ENCODE measurements at places on chromosomes 1 and 21.

DNA sequence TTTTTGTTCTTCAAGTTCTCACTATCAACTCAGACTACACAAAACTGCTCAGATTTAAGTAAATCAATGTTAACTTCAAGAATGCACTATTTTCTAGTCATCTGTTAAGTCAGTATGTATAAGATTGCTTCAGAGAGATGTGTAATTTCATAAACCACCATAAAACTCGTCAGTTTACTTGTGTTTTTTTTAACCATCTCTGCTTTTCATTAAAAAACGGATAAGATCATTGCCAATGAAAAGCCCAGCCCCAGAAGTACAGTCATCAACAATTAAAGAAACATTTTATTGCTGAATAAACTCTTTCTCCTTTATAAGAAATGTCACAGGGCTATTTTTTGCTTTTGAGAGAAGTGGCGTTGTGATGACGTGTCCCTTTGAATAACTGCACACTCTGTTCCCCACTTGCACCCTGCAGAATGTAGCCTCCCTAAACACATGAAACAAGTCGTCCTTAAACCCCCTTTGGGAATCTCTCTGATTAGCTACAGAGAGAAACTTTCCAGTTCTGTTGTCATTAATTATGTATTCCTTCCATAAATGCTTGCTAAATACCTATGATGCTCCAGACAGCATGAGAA lies 202.7 kb upstream of the FOXD3 start:
- no peak for DNase-seq

GRCh38 chr1:183065168-183065706 lies 42.0 kb downstream of the LAMC1 start:
- DNase-seq, result no peak

- no peak for DNase-seq
These were observed 87.7 kb downstream of the KCNJ6 start for GRCh38 chr21:37828556-37828955.

- no peak for DNase-seq
These were observed 33.3 kb downstream of the RGL1 start for GRCh38 chr1:183838221-183838620.

DNA sequence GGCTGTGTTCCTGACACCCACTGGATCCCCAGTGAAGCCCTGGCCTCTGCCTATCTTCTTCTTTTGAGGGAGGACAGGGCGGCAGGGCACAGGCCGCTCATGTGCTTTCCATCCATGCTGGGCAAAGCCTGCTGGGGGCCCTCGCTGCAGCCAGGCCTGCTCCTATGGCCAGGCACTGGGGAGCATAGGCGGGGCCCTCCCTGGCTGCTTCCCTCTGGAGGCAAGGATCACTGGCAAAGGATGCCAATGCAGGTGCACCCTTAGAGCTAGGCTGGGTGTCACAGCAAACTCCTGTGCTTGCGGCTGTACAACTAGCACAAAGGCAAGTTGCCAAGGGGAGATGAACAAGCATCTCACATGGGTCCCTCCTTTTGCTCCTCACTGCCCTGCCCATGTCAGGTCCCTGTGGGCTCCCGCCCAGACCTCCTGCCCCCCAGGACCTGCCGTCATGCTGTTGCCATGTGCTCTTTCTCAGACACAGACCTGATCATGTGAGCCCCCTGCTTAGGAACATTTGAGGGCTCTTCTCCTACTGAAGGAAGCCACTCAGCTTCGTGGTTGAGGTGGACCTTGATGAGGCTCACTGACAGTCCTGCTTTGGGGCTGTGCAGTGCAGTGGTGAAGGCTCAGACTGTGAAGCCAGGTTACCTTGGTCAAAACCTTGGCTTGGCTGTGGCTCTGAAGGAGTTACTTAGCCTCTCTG lies 393.6 kb downstream of the PTPRU start:
- no peak for DNase-seq

GRCh38 chr1:40772146-40772955 lies 11.2 kb upstream of the KCNQ4 start:
- no peak for DNase-seq

DNA sequence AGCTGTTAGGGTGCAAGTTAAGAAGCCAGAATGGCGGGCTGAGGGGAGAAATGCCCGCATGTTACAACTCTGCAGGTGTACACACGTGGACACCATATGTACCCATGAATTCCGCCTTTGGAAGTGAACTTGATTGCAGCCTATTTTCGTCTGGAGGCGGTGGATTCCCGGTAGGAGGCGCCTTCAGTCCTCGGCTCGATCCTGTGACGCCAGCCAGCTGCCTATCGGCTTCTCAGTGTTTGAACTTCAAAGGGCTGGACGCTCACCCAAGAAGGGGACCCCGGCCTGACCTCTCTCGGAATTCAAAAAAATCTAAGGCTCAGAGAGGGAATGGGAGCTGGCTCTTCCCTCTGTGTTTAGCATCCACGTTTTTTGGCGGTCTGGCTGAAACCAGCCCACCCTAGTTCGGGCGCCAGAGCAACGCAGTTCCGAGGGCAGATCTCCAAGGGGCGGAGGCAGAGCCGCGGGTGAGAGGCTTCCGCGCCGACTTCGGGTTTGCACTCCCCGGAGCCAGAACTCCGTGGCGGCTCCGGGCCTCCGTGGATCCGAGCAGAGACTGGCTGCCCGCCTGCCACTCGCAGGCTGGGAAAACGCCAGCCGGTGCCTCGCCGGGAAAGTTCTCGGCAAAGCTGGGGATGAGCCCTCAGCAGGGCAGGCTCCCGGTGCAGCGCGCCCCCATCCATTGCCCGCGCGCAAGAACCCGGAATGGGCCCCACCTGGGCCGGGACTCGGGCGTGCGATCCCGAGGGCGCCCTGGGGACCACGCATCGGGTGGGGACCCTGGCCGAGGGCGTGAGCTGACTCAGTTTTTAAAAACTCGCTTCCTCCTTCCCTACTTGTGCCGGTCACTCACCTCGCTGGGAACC lies 996 bp upstream of the TMEM51 start:
- no peak for DNase-seq

GRCh38 chr1:229981736-229982135 lies 85.3 kb upstream of the GALNT2 start:
- DNase-seq, result no peak

DNA sequence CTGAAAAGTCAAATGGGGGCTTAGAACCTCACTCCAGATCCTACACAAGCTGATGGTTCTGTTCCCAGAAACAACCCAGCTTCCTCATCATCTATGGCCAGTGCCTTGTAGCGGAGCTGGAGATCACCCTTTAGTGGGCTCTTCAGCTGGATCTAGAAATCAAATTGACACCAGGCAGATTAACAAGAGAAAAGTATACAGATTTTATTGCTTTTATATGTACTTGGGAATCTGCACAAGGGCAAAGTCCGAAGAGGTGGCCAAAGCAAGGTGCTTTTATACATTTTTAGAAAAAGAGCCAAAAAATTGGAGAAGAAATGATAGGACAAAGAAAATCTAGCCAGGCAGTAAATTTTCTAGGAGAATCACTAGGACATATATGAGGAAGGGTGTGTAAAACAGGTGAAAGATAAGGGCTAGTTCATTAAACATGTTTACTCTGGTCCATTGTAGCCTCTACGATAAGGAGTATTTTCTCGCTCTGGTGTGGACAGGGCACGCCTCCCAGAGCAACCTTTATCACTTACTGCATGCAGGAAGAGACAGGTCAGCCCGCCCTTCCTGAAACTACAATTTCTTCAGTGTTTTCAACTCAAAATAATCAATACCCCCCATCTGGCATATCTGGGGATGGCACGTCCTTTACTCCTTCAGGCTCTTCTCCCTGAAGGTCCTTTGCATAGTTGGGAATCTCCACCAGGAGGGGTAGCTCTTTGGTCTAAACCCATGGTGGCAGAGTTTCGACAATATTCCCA lies 14.0 kb upstream of the LGALS8 start:
- DNase-seq, result no peak

DNA sequence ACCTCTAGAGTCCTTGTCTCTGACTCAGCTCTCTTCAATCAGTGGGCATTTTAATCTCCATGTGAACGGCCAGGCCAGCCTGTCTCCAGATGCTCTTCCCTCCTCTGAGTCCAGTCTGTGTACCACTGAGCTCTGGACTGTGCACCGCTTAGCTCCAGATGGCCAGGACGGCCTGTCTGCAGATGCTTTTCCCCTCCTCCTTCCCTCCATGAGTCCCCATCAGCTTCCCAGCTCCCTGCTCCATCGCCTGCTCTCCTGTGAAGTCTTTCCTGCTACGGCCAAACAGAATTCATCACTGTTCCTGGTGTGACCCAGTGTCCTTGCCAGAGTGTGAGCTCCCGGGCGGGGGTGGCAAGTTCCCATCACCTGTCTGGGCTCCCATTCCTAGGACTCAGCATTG lies 42.0 kb downstream of the STUM start:
- no peak for DNase-seq

DNA sequence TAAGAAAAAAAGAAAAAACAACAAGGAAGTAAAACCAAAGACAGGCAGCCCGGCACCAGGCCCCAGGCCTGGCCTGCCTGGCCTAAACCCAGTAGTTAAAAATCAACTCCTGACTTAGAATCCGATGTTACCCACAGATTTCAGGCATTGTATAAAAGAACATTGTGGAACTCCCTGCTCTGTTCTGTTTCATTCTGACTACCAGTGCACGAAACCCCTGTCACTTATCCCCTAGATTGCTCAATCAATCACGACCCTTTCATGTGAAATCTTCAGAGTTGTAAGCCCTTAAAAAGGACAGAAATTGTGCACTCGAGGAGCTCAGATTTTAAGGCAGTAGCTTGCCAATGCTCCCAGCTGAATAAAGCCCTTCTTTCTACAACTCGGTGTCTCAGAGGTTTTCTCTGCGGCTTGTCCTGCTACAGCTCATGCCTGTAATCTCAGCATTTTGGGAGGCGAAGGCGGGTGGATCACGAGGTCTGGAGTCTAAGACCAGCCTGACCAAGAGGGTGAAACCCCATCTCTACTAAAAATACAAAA lies 15.6 kb upstream of the MYOCOS start:
- no peak for DNase-seq

DNA sequence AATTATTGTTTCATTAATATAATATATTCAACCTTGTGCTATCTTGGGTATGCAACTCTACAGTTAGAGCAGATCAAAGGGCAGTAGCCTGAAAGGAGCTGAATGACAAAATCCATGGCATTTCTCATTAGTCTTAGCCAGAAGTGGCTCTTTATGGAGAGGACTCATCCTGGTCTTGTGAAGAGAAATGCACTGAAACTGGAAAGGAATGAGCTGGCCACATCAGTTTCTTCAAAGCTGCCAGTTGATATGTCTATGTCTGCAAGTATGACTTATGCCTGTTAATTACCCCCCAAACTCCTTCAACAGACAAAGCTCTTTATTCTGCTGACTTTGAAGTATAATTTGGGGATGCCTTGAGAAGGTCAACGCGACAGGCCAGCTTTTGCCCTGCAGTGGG lies 119.0 kb upstream of the UBE2U start:
- DNase-seq, result no peak

DNA sequence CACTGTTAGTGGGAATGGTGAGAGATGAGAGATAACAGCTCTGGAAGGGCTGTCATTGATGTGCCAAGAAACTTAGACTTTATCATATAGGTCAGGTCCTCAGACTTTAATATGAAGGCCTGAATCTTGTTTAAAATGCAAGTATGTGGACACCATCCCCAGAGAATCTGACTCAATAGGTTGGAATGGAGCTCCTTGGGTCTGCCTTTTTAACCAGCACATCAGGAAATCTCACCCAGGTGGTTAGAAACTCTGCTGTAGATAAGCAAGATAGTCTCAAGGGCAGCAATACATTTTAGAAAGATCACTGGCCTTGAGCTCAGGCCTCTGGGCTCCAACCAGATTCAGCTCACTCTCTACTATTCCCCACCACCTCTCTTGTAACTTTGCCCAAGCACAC lies 180.4 kb downstream of the SLC44A5 start:
- no peak for DNase-seq
